IPS DF 19.7 (cell line): ENCODE measurements at places on chromosomes 6 and 20.

GRCh38 chr6:11431455-11431937 lies 106.1 kb upstream of the TMEM170B start:
- no peak for DNase-seq

- DNase-seq = no peak
Measured at GRCh38 chr6:119348096-119348747, 1.3 kb downstream of the MAN1A1 start.

GRCh38 chr6:144477856-144478255 lies 192.7 kb downstream of the UTRN start:
- DNase-seq = no peak

GRCh38 chr20:33606118-33606771 lies 55.9 kb upstream of the C20orf144 start:
- DNase-seq = no peak

- DNase-seq = no peak
Measured at GRCh38 chr6:11080296-11080695, 13.3 kb upstream of the SMIM13 start.

DNA sequence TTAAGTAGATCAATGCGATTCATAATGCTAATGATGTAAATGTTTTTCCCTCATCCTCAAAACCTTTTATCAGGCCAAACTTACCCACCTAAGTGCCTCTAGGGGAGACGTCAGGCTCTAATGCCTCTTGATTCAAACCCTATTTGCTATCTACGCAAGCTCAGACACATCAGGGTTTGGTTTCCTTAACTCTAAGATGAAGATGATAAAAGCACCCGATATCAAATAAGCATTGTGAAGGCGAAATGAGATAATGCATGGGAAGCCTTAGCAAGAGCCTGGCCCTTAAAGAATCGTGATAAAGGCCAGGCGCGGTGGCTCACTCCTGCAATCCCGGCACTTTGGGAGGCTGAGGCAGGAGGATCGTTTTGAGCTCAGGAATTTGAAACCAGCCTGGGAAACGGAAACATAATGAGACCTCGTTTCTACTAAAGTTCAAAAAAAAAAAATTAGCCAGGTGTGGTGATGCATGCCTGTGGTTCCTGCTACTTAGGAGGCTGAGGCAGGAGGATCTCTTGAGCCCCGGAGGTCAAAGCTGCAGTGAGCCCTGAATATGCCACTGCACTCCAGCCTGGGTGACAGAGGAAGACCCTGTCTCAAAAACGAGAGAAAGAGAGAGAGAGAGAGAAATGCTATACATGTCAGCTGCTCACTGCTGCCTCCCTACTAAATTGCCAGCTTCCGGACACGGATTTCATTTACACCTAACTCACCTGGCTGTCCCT lies 13.5 kb downstream of the CNKSR3 start:
- DNase-seq = no peak

GRCh38 chr6:33417128-33417902 lies 592 bp downstream of the CUTA start:
- no peak for DNase-seq

- DNase-seq = peak; percentile 17
Measured at GRCh38 chr6:79127660-79128059, 49.6 kb upstream of the PHIP start.

GRCh38 chr6:31919624-31920303 lies 7.8 kb upstream of the C2 start:
- no peak for DNase-seq

GRCh38 chr6:24228681-24229255 lies 102.8 kb downstream of the NRSN1 start:
- DNase-seq = no peak

DNA sequence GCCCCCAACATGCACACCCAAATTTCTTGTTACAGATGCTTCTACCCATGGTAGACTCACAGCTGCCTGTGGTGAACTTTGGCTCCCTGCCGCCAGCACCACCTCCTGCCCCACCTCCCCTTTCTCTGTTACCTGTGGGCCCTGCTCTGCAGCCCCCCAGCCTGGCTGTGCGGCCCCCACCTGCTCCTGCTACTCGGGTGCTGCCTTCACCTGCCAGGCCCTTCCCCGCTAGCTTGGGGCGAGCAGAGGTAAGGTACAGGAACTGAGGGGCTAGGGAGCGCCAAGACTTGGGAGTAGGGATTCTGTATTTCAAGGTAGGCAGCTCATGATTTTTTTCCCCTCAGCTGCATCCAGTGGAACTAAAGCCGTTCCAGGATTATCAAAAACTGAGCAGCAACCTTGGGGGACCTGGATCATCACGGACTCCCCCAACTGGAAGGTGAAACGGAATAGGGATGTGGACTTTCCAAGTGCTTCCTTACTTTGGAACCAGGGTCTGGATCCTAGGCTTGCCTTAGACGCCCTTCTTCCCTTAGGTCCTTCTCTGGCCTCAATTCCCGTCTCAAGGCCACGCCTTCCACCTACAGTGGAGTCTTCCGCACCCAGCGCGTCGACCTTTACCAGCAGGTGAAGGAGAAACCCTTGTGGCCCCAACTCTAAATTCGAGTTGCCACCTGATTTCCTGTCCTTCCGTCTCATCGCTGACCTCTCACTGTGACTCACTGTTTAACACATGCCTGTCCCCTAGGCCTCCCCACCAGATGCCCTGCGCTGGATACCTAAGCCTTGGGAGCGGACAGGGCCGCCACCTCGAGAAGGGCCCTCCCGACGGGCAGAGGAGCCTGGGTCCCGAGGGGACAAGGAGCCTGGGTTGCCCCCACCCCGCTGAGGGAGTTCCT lies 15.5 kb downstream of the BAG6 start:
- DNase-seq = no peak

DNA sequence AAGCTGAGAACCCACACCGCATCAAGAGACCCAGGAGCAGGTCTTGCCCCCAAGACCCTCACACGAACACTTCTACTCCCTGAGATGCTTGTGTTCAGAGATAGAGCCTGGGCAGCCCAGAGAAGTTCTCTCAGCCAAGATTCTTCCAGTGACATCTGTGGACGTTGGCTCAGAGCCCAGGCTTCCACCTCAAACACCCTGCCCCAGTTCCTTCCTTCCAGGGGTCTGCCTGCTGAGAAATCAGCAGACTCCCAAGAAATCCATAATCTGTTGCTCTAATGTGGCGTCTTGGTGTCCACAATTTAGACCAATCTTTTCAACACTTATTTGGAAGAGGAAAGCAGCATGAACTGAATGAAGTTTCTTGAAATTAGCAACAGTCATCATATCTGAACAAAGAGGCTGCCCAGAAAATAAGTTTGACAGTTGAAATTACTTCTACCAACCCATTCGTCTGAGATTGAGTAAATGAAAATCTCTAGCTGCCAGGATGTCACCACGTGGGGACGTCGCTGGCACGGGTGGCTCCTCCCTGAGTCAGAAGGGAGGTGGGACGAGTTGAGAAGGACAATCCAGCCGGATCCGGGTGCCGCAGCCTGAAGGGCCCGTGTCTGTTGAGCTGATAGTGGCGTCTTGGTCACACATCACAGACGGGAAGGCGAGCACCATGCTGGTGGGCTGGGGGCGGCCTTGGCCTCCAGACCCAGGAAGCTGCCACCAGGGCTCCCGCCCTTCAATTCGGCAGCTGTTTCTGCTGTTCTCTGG lies 400.9 kb downstream of the TAF4 start:
- DNase-seq = no peak

DNA sequence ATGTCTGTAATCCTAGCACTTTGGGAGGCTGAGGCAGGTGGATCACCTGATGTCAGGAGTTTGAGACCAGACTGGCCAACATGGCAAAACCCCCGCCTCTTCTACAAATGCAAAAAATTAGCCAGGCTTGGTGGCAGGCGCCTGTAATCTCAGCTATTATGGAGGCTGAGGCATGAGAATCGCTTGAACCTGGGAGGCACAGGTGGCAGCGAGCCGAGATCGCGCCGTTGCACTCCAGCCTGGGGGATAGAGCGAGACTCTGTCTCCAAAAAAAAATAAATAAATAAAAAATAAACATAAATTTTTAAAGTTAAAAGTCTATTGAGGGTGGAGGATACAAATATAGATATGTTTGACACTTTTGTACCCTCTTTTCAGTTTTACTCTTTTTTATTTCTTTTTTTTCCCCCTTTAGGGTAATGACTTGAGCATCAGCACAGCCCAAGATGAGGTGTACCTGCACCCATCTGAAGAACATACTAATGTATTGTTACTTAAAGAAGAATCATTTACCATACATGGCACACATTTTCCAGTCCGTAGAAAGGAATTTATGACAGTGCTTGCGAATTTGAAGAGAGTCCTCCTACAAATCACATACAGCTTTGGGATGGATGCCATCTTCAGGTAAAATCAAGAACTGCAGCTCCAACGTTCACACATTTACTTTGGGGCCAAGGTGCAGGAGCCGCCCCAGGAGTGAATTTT lies 368.9 kb downstream of the LAMA2 start:
- peak; percentile 35 for DNase-seq

GRCh38 chr6:4599924-4600323 lies 176.3 kb upstream of the CDYL start:
- DNase-seq = no peak

DNA sequence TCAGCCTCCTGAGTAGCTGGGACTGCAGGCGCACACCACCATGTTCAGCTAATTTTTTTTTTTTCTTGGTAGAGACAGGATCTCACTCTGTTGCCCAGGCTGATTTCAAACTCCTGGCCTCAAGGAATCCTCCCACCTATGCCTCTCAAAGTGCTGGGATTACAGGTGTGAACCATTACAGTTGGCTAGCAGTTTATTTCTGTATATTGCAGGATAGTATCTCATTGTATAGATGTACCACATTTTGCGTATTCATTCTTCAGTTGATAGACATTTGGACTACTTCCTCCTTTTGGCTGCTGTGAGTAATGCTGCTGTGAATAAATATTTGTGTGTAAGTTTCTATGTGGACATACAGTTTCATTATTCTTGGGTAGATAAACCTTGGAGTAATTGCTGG lies 32.9 kb downstream of the ASXL1 start:
- DNase-seq = no peak

DNA sequence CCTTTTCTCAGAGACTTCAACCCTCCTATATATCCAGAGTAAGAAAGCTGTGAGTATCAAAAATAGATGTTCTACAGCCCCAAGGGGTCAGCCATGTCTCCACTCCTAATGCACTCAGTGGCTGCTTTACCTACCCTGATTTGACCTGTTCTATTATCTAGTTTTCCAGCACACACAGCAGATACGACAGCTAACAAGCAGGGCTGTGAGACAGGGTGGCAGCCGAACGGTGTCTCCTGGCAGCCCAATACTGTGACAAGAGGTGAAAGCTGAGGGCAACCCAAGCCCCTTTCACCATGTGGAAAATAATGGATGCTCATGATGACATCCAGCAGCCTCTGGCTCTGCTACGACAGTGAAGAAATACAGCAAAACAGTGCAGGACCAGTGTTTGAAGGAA lies 67.9 kb downstream of the KIF13A start:
- DNase-seq = no peak

GRCh38 chr20:23042270-23042669 lies 7.2 kb downstream of the SSTR4 start:
- no peak for DNase-seq

GRCh38 chr6:38715016-38715689 lies at the start of gene DNAH8:
Gene DNAH8, plus strand, starts transcription at chr6:38715311. Its CDS starts 7,499 bp downstream, at chr6:38722810.
- DNase-seq = no peak

DNA sequence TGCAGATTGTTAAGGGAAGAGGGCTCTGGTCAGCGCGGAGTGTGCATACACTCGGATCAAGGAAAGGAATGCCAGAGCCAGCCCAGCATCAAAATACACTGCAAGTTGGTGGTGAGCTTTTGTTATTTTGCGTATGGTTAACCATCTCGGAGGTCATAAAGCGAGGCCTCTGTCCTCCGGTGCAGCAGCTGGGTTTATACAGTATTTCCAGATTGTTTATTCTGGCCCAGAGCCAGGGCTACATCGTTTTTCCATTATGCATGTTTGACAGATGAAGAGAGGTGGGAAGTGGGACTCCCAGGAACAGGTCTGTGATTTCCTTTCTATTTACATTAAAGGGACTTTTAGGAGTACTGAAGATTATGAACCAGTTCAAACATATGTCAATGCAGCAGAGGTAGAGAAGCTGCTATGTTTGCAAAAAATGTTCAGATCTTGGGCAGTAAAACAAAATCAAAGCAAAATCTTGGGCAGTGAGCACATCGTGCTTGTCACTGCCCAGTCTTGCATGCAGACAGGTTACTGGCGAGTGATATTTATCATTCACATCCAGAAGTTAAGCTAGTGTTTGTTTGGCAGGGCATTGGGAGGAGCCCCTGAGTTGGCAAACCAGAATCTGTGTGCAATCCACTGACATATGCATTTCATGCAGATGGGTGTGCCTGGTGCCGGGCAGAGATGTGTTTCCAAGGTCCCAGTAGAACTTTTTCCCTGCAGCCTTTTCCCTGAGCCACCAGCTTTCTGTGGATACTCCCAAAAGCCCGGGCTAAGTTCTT lies 256.3 kb upstream of the TAB2 start:
- DNase-seq = no peak

GRCh38 chr6:91486200-91486599 lies 899.3 kb upstream of the MAP3K7 start:
- DNase-seq = no peak

DNA sequence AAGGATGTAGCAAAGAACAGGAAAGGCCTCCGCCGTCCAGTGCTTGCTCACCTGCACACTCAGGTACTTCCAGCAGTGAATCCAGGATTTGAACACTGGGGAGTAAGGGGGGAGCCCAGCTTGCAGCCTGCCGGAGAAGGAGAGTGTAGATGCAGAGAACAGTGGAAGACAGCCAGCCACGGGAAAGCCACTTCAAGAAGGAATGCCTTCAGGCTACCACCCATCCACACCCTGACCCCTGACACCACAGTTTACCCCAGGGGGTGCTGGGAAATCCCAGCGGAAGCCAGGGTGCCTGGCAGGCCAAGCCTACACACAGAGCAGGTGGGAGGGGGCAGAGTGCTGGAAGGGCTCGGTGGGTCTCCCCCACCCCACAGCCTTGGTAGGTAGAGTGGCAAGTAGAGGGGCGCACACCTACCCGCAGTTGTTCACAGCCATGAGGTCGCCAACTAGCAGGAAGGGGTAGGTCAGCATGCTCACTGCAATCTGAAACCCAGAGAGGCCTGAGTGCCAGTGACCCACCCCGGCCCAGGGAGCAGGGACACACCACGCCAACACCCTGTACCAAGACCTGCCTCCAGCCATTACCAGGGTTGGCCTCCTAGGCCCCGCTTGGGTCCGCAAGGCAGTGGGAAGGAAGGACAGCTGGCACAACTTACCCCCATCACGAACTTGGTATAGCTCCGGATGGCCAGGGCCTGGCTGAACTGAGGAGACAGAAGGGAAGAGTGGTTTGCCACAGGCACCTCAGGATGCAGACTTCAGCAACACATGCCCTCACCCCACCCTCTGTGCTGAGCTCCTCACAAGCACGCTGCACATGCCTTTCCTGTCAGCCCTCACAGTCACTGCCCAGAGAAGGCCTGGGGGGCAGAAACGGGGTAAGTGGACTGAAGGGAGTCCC lies 15.7 kb downstream of the PI16 start:
- no peak for DNase-seq

DNA sequence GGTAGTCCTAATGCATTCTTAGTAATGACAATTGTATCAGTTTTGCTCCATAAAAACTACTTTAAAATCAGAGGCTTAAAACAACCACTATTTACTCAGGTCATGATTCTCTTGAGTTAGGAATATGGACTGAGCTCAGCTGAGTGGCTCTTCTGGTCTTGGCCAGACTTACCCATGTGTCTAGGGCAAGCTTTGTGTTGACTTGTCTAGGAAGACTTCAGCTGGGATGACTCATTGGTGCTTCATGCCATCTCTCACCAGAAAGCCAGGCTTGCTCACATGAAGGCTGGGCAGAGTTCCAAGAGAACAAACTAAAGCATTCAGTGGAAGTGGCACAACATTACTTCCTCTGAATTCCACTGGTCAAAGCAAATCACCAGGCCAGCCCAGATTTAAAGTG lies 155.3 kb downstream of the DHX35 start:
- DNase-seq = no peak
